ENCODE measurements at places on chromosomes 12 and 14. TPM values are rescaled to one million over a fixed set of nuclear protein-coding genes. Genes with fewer than 3 reads are reported as not detected.

- no peak for DNase-seq
These were observed 19.8 kb downstream of the DAD1 start for GRCh38 chr14:22569106-22569736.

DNA sequence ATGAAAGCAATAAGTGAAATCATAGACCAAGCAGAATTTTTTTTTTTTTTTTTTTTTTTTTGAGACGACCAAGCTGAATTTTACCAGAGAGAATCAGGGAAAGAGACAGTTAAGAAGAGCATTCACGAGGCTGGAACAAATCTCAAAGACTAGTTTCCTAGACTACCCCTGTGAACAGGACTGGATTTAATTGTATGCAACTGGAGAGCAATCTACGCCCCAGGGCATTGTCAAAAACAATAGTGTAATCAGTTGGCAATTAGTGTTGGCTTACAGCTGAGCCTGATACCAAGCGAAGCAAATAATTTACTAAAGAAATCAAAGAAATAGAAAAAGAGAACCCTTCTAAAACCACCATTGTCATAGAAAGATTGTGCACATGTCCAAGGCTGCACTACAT lies 232.9 kb upstream of the CPNE8 start:
- DNase-seq = no peak

DNA sequence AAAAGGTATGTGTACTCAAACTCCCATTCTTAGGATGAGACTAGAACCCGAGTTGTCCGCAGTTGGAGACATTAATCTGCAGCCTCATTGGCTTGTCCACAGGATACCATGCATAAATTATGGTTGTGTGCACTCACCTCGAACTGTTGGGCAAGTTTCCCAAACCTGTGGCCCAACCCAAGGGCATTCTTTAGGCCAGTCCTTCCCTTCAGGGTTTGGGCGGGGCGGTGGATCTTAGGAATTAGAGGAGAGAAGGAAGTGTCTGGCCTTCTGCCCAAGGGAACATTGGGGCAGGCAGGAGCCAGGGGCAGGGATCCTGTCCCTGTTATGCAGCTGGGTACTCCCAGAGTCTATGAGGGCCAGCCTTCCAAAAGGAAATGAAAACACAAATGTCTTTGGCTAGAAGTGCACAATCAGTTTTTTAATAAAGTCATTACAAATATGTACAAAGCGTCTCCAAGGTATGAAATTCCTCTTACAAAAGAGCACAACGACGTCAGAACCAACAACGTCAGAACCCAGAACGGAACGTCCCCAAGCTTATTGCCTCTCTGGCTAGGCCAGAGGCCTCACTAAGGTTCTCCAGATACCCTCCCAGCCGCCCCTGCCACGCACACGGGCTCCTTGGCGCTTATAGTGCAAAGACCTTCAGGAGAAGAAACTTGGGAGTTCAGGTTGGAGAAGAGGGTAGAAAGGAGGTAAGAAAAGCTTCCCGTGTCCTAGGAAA lies 25.3 kb downstream of the HRK start:
- peak; percentile 35 for DNase-seq

DNA sequence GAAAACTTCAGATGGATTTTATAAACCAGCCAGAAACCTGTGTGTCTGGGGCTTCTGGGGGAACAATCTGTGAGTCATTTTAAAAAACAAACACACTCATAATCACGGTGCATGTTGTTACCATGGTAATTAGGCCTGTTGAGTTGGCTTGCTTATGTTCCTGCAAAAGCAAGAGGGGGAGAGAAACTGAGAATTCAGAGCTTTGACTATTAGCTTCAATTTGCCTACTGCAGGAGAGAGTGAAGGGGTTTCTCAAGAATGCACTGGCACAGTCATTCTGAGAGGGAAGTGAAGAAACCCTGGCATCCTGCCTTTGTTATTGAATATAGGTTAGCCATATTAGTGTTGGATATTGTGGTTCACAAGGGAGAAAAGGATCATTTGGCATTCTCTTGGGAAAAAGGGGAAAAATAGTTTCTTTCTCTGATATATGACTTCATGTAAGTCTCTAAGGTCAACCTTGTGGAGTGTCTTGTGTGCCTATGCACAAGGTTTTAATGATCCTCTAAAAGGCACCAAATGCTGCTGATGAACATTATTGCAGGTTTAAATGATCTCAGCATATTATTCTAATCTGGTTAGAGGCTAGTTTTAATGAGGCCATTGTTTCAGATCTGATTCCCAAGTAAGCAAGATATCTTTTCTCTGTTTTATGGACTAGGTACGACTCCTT lies 12.9 kb downstream of the GNG2 start:
- DNase-seq = peak; percentile 59

DNA sequence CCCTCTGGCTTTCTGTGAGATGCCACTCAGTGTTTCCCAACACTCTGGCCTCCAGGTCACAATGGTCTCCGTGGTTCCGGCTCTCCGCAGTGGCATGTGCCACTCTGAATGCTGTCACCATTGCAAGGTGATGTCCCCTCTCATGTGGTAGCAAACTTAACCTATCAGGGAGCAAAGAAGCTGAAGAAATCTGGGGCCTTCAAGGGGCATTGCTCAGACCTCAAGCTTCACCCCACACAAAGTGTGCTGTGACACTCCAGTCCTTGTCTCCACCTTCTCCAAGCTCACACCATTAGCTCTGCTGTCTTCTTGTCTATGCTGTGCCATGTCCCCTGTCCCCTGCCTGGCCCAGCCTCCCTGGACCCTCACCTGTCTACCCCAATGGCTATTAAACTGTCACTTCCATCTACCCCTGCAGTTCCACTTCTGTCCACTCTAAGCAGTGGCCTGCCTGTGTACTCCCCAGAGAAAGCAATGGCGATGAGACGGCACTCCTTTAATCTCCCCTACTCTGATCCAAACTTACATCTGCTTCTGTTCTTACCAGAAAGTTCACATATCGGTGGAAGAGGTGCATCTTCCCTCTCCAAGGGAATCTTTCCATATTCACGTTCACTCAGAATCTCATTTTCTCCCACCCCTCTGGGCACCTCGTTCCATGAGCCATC lies 93.7 kb downstream of the DHRS2 start:
- no peak for DNase-seq

GRCh38 chr12:127675936-127676335 lies 591.0 kb upstream of the TMEM132C start:
- no peak for DNase-seq

DNA sequence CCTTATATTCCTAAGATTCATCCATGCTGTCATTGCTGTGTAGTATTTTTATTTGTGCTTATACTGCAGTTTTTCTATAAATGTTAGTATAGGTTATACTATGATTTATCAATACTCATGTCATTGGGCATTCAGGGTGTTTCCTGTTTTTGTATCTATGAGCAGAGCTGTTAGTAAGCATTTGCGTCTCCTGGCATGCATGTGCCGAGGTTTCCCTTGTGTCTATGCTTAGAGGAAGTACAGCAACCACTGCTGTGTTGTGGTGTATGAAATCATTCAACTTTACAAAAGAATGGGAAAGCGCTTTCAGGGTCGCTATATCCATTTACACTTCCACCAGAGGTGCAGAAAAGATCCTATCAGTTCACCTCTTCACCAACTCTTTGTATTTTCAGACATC lies 122.7 kb downstream of the RGS6 start:
- DNase-seq = no peak

DNA sequence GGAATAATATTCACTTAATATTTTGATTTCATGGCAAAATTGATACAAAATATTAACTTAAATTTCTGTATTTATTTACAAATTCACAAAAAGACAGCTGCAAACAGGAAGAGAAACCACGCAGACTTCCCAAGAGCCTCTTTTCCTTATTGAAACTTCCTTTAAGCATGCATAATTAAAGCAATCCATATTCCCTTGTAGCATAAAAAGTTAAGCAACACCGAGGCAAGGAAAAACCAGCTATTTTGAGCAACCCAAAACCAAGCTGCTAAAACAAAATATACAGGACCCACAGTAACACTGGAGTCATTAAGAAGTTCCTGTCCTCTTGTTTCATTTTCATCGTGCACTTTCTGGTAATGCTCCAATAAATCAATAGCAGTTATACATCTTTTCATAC lies 58.0 kb downstream of the EEA1 start:
- DNase-seq = no peak

DNA sequence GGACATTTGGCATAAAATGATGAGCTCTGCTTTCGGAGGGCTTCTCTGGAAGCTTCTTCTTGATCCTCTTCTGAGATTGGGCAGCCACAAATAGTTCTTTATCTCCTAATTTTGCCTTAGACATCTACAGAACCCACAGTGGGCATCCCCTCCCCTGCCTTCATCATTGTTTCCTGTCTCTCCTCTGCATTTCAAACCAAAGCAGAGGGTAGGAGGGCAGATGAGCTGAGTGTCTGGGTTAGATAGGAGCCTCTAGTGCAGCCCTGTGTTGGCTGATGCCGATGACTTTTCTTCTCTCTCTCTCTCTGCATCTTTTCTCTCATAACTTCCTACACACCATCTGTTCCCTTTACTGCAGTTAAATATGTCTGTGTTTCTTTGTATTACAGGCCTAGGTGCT lies 8.5 kb upstream of the IL26 start:
- DNase-seq = no peak

GRCh38 chr12:3086729-3087323 lies 9.6 kb downstream of the TSPAN9 start:
- no peak for DNase-seq

GRCh38 chr14:71586131-71586897 lies 345.9 kb upstream of the RGS6 start:
- DNase-seq = peak; percentile 10

DNA sequence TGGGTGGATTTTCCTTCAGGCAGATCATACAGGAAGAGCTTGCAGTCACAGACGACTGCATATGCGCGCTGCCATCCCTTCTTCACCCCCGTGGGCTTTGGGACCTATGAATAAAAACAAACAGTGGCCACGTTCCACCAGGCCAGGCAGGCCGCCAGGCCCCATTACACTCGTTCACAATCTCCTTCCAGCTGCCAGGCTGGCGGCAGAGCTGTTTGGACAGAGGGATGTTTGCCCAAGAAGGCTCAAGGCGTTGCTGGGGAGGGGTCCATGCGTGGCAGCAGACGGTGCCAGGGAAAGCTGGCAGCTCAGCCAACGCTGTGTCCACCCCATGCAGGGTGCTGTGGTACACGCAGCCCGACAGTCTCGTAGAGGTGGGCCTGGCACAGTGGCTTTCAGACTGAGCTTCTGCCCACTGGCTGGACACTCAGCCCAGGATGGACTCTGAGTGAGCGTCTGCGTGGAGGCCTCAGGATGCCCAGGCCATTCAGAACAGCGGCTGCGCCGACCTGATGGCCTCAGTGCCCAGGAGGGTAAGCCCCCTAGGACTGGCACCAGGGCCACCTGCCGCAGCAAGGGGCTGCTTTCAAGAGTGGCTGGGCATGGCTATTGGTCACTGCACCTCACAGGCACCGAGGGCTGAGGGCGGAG lies 27.5 kb downstream of the AMN start:
- DNase-seq = no peak

DNA sequence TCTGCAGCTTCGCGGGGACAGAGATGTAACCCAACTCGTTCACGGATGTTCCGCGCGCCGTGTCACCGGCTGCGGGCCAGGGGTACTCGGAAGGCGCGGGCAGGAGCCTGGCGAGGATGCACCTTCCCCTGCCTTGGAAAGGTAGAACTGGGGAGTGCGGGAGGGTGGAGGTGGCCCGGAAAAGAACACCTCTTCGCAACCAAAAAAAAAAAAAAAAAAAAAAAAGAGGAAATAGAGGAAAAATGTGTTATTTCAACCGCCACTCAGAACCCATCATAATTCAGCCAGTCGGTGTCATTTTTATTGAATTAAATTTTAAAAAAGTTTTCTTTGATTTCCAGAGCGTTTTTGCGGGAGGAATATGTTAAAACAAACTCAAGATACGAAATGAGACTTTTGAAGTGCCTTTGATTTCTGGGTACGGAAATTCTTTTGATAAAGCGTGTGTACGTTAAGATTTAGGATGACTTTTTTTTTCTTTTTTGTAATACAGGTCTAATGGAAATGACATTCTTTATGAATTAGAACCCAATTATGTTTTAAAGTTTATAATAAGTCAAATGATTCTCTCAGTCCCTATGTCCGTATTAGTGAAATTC lies 8.9 kb downstream of the CDKN1B start:
- no peak for DNase-seq

GRCh38 chr14:90384543-90384911 lies 12.3 kb upstream of the CALM1 start:
- DNase-seq = no peak

DNA sequence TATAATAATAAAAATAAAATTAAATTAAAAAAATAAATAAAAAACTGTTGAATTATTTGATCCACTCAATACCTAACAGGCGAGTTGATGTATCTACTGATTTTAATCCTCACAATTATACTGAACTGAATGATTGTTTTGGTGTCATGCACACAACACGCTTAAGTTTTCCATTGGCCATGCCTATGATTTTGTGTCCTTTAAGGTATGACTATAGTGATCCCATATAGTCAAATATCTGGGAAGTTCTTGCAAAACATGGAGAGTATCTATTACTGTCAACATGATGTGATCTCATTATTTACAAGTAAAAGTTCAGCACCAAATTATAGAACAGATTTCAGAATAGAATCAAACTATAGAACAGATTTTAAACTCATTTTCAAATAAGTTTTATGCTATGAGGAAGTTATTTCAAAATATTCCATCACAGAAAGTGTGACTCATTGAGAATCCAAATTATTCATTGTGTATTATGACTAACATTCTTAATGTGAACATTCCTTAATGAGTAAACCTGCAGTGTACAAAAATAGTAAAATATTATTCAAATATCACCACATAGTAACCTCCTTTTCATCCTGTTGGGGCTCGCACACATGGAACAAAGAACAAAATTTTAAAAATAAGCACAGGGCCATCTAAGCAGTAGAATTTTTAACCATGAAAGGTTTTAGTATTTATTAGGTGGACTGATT lies 190.4 kb downstream of the SLC25A21 start:
- peak; percentile 30 for DNase-seq

- DNase-seq = no peak
These were observed 56.0 kb downstream of the TTC9 start for GRCh38 chr14:70697701-70698100.

- DNase-seq = no peak
These were observed 34.6 kb downstream of the P2RX7 start for GRCh38 chr12:121167232-121167820.

DNA sequence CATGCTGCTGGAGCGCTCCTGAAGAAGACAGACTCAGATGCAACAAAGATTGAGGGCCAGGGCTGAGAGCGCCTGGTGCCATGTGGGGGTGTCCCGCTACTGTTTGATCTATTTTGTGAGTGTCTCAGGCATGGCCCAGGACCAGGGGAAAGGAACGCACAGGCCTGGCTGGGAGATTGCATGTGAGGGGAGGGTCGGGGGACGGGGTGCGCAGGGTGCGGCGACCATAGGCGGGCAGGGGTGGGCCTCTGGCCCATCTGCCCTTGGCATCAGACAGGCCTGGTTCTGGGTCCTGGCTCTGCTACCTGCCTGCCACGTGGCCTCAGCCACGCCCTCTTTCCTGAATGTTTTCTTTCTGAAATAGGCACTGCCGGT lies 47.5 kb downstream of the BEGAIN start:
- DNase-seq = no peak

The FAM181A gene
- total RNA-seq = not detected

The GALNT8 gene
- not detected for total RNA-seq

The LHX5 gene
- not detected for total RNA-seq

The BDKRB2 gene
- 0.89 TPM for total RNA-seq

The LPAR5 gene
- 2.5 TPM for total RNA-seq

The NINJ2 gene
- not detected for total RNA-seq

The TMEM63C gene
- total RNA-seq = 0.98 TPM

The TAS2R13 gene
- 0.36 TPM for total RNA-seq

The FAM90A1 gene
- total RNA-seq = not detected

All from A172 (cell line).